ENCODE measurements at places on chromosomes 4 and X.

DNA sequence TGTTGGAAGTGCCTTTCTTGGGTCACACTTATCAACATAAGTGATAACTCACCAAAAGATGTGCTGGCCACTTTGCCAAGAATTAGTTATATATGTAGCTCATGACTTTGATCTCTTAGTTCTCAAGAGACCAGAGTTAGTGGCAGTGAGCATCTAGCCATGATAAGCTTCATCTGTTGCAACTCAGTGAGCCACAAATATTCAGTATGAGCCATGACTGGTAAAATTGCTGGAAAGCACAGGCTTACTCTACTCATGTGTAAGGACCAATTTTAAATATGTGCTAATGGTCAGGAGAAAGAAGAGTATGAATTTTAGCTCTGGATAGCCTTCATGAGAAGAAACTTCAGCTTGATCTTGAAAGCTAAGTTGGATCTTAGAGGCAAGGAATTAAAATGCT lies 59.4 kb upstream of the TLL1 start:
- no peak for DNase-seq

GRCh38 chrX:30957753-30958152 lies 68.7 kb upstream of the TAB3 start:
- no peak for DNase-seq

DNA sequence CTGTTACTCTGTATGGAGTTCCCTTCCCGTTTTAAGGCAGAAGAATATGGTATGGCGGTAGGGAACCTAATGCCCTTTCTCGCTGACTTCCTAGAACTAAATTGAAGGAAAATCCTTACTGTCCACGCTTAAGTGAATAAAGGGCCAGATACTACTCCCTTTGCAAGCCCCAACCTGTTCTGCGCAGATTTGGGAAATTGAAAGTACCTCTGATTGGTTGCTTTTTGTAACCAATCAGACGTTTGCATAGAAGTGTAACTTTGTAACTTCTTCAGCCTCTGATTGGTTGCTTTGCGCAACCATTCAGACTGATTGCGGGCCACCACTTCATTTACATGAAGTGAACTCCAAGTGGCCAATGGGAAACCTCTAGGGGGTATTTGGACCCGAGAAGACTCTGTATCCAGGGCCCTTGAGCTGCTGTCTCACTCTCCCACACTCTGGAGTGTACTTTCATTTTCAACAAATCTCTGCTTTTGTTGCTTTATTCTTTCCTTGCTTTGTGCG lies 1.2 kb upstream of the TMEM33 start:
- no peak for DNase-seq

GRCh38 chrX:136829413-136829812 lies 48.7 kb upstream of the ARHGEF6 start:
- DNase-seq: no peak

- no peak for DNase-seq
Measured at GRCh38 chrX:97938706-97939105, 1055.0 kb downstream of the RPA4 start.

DNA sequence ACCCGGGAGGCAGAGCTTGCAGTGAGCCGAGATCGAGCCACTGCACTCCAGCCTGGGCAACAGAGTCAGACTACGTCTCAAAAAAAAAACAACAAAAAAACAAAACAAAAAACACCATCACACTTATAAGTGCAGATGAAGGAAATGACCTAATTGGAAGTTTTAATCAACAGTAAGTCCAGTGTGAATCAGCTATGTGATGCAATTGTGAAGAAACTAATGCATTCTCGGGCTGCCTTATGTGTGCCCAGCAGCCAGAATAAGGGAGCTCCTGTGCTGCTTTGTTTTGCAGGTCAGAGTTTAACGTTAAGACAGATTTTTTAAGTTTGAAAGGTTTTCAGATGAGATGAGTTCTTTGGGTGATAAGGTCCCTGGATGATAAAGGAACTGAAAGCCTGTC lies 10.8 kb downstream of the DAPP1 start:
- DNase-seq: no peak

- no peak for DNase-seq
Measured at GRCh38 chr4:34878961-34879360, 1365.4 kb downstream of the ARAP2 start.

GRCh38 chr4:91256043-91256442 lies 1047.7 kb upstream of the GRID2 start:
- no peak for DNase-seq

GRCh38 chr4:188041721-188042120 lies 46.1 kb downstream of the ZFP42 start:
- no peak for DNase-seq

DNA sequence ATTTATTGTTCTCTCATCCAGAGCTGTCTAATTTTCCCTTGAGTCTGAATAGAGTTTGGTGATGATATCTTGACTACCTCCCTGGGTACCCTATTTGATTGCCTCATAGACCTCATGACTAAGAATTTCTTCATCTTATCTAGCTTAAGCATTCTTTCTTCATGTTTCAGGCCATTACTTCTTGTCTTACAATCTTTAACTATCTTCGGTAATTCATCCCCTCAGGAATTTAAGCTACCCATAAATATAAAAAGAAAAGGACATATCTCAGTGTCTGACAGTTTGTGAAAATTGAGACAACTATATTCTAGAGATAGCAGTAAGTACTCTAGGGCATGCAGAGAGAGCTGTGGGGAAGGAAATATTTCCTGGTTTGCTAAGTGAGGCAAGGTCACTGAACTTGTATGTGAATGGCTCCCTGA lies 466.1 kb upstream of the GRID2 start:
- DNase-seq: no peak

GRCh38 chrX:109952985-109953905 lies 49.7 kb upstream of the TMEM164 start:
- DNase-seq: no peak

- DNase-seq: no peak
Measured at GRCh38 chr4:135277068-135277979, 1075.7 kb upstream of the PABPC4L start.

GRCh38 chr4:118221227-118221800 lies 131.5 kb downstream of the PRSS12 start:
- no peak for DNase-seq

DNA sequence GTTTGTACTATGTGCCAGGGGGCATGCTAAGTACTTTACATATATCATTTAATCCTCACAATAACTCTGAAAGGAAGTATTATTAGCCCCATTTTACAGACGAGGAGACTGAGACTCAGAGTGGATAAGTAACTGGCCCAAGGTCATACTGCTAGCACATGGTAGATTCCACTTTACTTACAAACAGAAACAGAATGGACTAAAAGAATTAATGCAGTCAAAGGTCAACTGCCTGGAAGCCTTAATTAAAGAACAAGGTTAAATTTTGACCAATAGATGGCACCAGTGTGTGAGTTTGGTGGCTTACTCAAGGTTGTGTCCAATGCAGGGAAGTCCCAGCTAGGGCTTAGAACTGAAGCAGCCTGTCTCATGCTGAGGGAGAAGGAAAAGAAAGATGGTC lies 4.7 kb downstream of the RIPPLY1 start:
- no peak for DNase-seq

DNA sequence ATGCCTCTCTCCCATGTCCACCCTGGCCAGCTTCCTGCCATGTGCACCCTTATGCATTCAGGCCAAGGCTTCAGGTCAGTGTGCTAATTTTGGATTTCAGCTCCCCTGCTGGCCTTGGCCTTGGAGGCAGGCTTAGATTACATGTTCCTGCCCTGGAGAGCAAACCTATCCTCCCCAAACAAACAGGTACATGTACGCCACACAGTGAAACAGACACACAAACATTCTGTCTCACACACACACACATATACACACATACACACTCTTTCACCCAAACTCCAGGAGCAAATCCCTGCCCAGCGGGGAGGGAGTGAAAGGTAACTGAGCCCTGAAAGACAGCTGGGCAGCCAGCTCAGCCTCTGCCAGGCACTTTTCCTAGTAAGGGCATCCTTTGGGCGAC lies 62.7 kb upstream of the ARHGAP36 start:
- DNase-seq: no peak

GRCh38 chr4:139331185-139331584 lies 28.9 kb upstream of the NDUFC1 start:
- no peak for DNase-seq

GRCh38 chrX:56728321-56728720 lies 722 bp upstream of the NBDY start:
- no peak for DNase-seq

- DNase-seq: no peak
Measured at GRCh38 chr4:124941267-124941666, 228.7 kb upstream of the ANKRD50 start.

DNA sequence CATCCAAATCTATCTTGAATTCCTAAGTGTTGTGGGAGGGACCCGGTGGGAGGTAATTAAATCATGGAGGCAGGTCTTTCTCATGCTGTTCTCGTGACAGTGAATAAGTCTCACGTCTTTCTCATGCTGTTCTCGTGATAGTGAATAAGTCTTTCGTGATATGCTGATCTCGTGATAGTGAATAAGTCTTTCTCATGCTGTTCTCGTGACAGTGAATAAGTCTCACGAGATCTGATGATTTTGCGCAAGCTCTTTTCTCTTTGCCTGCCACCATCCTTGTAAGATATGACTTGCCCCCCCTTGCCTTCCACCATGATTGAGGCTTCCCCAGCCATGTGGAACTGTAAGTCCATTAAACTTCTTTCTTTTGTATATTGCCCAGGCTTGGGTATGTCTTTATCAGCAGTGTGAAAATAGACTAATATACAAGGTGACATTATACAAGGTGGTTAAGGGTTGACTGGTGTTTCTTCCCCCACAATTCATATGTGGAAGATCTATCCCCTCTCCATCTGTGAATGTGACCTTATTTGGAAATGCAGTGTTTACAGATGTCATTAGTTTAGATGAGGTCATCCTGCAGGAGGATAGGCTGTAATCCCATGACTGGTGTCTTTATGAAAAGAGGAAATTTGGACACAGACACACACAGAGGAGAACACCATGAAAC lies 27.6 kb downstream of the ARSD start:
- DNase-seq: no peak

DNA sequence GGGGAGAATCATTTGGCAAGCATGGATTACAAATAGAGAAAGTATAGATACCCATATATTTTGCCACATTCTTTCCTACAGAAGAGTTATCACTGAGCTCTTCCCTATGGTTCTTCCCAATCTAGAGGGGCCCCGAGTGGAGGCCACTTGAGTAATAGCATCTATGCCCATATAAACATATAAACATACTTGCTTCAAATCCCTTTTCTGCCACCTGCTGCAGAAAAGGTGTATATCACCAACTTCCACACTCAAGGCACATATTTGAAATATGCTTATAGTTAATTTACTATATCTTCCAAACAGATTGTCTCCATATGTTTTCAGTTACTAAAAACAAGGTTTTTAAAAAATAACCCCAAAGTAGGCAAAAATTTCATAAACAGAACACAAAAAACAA lies 642.8 kb upstream of the DIPK2B start:
- no peak for DNase-seq

DNA sequence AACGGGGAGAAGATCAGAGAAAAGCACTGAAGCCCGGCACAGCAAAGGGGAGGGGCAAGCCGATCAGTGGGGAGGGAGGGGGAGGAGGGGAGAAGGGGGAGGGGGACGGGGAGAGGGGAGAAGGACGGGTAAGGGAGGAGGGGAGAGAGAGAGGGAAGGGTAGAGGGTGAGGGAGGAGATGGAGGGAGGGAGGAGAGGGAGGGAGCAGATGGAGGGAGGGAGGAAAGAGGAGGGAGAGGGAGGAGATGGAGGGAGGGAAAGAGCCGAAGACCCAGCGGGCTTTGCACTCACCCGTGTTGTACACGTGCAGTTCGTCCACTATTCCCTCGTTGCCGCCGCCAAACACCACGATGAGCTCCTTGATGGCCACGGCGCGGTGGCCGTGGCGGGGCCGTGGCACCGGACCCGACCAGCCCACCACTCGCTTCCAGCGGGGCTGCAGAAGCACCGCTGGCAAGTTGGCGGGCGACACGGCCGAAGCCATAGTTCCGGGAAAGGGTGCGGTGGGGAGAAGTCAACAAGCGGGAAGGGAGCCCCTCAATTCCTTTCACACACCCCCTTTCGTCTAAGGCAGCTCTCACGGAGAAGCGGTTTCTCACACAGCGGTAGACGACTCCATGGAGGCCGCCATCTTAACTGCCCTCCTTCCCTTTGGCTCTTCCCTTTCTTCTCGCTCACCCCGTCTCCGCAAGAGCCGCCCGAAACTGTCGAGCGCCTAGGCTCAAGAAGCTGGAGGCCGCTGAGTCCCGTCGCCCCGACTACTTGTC lies 1.1 kb downstream of the HCFC1 start:
- no peak for DNase-seq

GRCh38 chrX:139751053-139751452 lies 43.1 kb upstream of the MCF2 start:
- DNase-seq: no peak

DNA sequence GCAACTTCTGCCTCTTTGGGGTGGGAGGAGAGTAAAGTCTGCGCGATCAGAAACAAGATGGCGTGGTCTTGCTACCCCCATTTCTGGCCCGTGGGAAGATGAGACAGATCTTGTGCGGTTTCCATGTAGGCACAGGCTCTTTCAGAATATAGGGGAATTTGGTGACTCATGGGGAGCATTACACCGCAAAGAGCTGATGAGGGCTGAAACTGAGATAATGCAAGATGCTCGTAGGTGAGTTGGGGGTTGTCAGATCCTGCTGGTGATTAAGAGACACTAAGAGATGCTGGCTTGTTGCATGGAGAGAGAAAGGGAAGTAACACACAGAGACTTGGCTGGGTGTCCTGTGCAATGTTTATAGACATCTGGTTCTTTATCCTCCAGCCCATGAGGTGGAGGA lies 1.5 kb downstream of the EVC start:
- no peak for DNase-seq

GRCh38 chr4:3218824-3219760 lies 29.9 kb upstream of the MSANTD1 start:
- no peak for DNase-seq

DNA sequence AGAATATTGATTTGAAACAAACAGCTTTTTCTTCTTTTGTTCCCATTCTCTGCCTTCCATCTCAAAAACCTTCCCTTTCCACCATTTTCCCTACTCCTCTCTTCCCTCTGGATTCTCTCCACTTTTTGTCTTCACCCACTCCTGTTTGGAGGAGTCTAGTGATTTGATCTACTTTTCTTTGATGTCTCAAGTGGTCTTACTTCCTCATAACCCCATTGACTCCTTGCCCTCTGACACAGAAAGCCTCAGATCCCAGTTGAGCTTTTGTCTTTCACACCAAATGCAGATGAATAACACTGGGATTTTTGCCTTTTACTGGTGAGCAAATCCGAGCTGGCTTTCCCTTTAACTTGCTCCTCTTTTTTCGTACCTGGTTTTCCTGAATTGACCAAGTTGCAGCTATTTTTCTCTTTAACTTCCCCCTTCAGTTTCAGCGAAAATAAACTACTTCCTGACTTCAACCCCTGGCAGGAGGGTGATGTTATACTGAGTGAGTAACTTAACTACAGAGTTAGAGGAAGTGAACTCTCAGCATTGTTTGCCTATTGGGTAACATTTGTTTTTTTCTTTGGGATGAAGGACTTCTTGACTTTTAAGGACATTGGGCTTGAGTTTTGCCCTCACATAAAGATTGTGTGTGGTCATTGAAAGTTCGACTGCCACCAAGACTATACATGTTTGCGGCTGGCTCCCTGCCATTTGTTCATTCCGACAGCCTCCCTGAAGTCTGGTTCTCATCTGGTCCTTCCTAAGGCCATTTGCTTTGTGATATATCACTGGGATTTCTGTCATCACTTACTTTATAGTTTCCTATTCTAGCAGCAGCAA lies 392.8 kb upstream of the NR3C2 start:
- no peak for DNase-seq

Measured in effector memory CD4-positive, alpha-beta T cell (primary cell).